NCI-H1105 (cell line): ENCODE measurements at places on chromosomes 2 and 18.

DNA sequence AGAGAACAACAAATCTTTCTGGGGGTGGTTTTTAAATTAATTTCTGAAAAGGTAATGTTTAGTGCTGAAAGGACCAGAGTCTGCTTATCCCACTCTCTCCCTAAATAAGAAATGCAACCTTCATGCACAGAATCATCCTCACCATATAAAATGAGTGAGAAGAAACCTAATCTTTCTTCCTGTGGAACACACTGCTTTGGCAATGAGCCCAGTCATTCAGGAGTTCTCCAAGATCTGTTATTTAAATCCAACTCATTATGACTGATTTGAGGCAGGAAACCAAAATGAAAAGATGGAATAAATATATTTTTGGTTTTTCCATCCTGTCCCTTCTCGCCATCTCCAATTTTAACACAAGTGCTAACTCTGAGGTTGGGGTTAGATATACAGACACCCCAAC is 228.3 kb downstream of the SRBD1 start:
- DNase-seq: no peak

DNA sequence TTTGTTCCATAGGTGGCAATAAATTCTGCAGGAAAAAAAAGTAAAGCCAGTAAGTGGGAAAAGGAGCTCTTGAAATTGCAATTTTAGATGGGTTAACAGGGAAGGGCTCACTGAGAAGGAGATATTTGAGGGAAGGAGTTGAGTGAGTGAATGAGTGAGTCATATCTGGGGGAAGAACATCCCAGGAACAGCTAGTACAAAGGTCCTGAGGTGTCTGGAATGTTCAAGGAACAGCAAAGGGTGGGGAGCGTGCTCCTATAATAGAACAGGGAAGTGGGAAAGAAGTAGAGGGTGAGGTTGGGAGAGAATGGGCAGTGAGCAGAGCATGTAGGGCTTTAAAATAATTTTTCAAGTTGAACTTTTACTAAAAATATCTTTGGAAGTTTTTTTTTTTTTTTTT is 68.0 kb upstream of the PSME4 start:
- DNase-seq: no peak

DNA sequence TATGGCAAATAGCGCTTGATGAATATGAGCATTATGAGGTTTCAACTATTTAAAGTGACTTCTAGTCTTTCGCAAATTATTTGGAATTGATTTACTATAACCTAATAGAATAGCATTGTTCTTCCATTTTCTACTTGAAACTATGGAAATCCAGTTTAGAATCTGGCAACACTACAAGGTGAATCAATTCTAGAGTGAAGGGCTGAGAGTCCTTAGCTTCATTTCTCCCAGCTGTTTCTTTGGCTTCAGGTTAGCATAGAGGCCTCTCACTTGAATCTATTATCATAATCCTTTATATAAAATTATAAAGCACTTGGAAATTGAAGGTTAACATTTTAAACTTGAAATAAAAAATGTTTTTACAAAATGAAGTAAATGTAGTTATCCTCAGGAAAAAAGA is 318.8 kb downstream of the CCDC85A start:
- DNase-seq: no peak

- no peak for DNase-seq
These were observed 20.9 kb upstream of the SCN1A start for GRCh38 chr2:166148500-166149400.

DNA sequence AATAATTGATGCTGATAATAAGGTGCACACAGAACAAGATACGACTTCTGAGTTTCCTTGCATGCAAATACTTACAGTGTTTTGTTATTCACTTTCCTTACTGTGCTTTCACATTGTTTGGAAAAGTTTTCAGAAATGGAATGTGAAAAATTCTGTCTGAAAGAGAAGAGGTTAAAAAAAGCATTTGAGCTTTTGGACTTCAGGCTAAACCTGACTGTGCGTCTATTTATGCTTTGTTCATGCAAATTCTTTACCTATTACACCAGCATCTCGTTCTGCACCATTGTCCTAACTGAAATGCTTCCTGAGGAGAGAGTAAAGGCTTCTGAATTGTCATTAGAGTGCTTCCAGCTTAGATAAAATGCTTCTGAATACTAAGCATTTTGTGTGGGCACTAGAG is 61.4 kb downstream of the LHCGR start:
- DNase-seq: no peak

- DNase-seq: no peak
These were observed 186.1 kb downstream of the INHBB start for GRCh38 chr2:120531863-120532600.

DNA sequence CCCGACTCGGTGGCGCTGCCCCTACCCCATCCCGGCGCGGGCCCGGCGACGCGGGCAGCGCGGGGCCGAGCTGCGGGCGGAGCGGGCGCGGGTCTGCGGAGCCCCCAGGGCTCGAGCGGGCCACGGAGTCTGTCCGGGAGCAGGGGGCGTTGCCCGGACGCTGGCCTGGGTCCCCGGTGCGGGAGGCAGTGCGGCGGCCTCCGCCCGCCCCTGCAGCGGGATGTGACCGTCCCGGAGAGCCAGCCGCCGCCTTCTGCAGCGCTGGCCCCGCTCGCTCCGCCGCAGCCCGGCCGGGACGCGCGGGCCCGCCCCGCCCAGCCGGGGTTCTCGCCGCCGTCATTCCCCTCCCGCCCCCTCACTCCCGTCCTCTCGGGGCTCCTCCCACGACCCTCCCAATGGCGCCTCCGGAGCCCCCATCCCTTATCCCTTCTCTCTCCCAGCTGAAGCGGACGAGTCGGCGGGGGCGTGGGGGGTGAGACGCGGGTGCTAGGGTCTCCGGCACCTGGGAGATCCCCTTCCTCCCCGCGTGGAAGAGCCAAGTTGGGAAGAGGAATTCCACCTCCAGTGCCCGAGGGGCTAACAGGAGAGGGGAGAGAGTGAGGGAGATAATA is at the start of gene FNDC4:
Gene FNDC4, minus strand, starts transcription at position 257 of the 611 bp plus-strand sequence. CDS start 521 bp downstream, outside the sequence.
- DNase-seq: no peak

DNA sequence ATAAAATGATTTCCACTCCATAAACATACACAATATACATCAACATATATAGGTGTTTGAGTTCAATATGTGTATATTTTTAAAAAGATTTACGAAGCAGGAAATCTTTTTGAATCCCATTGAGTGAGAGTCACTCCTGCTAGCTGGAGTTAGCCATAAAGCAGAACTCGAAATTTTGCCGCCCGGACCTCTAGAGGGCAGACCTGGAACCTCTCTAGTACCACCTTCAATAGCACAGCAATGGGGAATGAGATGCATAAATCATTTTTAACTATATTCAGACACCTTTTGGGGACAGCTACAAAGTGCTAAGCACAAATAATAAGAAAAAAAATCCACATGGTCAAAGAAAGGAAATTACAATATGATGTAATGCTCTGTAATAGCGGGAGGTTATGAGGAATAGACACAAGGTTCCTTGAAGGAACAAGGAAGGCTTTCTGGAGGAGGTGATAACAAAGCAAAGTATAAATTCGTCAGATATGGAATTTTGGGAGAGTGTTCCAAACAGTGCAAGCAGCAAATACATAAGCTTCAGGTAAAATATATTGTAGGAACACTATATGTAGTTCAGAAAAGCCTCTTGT is 533.4 kb downstream of the ERBB4 start:
- DNase-seq: peak; percentile 15

- DNase-seq: no peak
These were observed 90.5 kb upstream of the GRB14 start for GRCh38 chr2:164711766-164712138.

DNA sequence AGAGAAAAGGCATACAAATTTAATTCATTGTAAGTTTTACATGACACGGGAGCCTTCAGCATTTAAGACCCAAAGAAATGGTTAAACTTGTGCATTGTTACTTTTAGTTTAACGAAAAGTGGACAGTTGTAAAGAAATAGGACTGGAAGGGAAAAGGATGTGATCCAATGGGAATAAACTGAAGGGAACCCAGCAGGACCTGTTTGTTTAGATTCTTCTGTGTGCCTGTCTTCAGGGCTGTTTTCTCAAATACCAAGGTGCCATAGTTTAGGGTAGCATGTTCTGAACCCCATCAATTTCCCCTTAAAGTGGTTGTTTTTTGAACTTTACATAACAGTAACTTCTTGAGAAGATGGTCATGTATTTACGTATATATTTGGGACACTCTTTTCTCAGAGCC is 30.3 kb upstream of the CABLES1 start:
- DNase-seq: no peak

GRCh38 chr2:167264380-167264779 is 376.1 kb downstream of the XIRP2 start:
- peak; percentile 3 for DNase-seq

- no peak for DNase-seq
These were observed 1062.6 kb downstream of the LRP1B start for GRCh38 chr2:141068053-141068682.

DNA sequence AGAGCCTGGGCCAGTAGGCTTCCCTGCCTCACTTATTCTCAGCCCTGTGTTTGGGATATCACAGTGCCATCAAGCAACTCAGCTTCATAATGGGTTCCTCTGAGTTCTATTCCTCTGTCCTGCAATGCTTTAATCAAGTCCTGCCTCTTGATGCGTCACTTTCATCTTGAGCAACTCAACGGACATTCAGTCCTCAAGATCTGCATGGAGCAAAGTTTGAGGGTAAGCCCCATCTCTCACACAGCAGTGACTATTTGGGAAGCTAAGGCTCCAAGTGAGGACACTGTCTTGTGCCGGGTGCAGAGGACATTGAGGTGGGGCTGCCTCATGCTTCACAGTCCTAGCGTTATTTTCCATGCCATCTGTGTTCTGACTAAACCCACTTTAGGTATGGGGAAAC is 50.9 kb upstream of the PLB1 start:
- DNase-seq: no peak

GRCh38 chr2:210562091-210562490 is 5.7 kb downstream of the CPS1 start:
- DNase-seq: no peak

- DNase-seq: no peak
These were observed 4.0 kb downstream of the PID1 start for GRCh38 chr2:229267080-229267479.

- DNase-seq: no peak
These were observed 178.9 kb downstream of the FHOD3 start for GRCh38 chr18:36476433-36476832.

GRCh38 chr18:11251229-11251890 is 102.0 kb upstream of the PIEZO2 start:
- DNase-seq: no peak

DNA sequence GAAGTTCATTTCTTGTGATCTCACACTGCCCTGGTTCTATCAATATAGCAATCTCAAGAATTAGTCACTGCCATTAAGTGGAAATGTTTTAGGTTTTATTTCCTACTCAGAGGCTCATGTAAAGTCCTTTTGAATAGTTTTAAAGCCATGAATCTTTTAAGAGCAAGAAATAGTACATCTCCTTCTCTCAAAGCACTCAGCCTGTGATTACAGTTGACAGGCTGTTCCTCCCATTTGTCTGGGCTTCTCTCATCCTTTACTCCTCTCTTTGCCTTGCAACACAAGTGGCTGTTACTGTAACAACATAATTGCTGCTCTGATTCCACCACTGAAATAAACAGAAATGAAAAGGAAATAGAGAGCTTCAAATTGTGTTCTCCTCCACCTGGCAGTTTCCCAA is 18.4 kb downstream of the GRP start:
- peak; percentile 66 for DNase-seq

DNA sequence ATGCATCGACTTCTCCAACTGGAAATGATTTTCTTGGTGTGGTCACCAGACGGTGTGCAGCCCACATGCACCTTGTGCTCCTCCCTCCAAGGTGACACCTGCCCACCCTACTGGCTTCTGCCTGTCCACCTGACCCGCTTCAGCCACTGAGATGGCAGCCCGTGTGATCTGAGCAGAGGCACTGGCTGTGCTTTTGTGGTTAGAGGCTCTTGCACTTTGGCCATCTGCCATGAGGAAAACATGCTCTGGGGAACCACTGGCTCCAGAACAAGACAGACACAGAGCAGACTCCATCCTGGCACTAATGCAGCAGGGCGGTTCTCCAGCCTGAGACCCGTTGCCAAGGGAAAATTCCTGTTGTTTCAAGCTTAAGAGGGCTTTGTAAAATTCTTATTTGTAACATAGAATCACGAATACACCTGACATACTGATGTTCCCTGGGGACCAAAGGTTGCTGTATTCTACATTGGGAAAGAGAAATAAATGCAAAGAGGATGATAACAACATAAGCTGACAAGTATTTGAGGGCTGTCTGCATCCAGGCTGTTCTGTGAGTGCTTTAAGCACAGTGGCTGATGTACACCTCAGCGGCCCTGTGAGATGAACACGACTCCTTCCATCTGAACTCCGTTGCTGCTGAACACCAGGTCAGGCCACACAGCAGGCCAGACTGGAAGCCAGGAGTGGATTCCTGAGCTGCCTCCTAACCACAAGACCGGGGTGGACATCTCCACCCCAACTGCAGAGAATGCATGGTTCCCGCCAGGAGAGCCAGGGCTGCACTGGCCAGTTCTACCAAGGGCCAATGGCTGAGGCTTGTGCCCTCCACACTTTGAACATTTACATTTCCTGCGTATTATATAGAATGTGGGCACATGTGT is 820.4 kb downstream of the GALR1 start:
- DNase-seq: peak; percentile 19

DNA sequence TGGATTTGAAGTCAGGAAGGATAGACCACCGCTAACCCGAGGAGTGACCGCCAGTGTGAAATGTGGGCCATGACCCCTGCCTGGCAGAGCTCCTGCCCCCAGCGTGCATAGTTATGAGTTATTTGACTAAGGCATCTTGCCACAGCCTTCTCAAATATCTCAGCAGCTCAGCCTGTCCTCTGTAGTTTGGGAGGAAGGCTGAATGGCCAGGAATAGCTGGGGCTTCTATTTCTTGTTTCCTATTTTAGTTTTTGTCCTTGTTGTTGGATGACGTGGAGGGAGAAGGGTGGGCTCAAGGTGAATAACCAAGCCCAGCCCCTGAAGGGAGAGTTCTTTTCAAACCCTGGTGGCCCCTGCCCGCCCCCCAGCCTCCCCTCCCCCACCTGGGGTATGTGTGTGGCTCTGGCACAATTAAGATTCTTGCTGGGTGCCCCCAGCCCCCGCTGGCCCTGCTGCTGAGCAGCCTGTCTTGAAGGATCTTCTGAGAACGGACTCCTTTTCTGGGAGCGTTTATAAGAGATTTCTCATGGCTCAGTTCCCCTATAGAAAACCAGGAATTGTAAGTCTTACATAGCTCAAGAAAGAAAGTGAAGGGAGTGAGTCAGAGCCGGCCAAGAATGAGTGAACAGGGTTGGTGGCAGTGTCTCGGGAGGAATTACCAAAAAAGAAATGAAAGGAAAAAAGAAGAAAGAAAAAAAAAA is 157.4 kb downstream of the GLI2 start:
- no peak for DNase-seq

DNA sequence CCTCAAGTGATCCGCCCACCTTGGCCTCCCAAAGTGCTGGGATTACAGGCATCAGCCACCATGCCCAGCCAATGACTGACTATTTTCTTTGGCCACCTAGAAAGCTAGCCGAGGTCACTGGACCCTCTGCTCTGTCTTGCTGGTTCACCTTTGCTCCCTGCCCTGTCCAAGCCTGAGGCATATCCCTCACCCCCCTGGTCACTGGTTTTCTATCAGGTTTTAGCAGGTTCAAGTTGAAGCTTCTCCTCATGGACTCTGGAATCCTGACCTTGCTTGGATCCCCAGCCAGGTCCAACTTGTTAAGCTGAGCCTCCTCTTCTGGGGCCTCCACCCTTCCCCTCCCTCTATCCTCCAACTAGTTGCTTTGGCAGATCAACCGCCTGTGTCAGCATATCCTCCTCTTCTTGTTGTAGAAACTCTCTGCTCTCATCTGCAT is 33.4 kb downstream of the PAX8 start:
- no peak for DNase-seq
